Cardiac fibroblast (primary cell): ENCODE measurements at places on chromosomes 16 and 17.
A peak's percentile ranks its signal among the peaks of the same experiment; 100 is the strongest.

DNA sequence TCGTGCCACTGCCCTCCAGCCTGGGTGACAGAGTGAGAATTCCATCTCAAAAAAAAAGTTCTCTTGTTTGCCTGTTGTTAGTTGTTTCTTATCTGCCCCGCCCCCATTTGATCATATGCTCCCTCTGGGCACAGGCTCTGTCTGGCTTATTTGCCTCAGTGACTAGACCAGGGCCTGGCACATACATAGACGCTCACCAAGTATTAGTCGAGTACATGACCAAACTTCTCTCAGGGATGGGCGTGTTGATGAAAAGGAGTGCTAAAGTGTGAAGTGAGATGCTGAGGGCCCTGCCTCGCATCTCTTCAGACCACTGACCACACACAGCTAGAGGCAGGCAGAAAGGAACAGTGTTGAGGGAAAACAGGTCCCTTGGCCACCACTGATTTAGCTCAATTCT is 3.3 kb upstream of the HELZ start:
- no peak for DNase-seq

- DNase-seq = no peak
Measured at GRCh38 chr16:82979406-82980111, 352.8 kb downstream of the CDH13 start.

GRCh38 chr16:1997494-1998359 is 8.0 kb downstream of the SYNGR3 start:
- DNase-seq = peak; percentile 45

DNA sequence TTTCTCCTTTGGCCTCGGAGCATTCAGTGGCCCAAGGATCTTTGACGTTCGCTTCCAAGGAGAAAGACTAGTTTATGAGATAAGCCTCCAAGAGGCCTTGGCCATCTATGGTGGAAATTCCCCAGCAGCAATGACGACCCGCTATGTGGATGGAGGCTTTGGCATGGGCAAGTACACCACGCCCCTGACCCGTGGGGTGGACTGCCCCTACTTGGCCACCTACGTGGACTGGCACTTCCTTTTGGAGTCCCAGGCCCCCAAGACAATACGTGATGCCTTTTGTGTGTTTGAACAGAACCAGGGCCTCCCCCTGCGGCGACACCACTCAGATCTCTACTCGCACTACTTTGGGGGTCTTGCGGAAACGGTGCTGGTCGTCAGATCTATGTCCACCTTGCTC is 1.4 kb downstream of the AOC3 start:
- no peak for DNase-seq

- no peak for DNase-seq
Measured at GRCh38 chr17:13885953-13886889, 183.1 kb upstream of the COX10 start.

GRCh38 chr17:65449495-65449894 is 112.0 kb downstream of the AXIN2 start:
- no peak for DNase-seq

GRCh38 chr17:73888862-73889261 is 244.6 kb upstream of the SDK2 start:
- DNase-seq = no peak

- no peak for DNase-seq
Measured at GRCh38 chr16:47861999-47862398, 293.8 kb downstream of the ABCC12 start.

DNA sequence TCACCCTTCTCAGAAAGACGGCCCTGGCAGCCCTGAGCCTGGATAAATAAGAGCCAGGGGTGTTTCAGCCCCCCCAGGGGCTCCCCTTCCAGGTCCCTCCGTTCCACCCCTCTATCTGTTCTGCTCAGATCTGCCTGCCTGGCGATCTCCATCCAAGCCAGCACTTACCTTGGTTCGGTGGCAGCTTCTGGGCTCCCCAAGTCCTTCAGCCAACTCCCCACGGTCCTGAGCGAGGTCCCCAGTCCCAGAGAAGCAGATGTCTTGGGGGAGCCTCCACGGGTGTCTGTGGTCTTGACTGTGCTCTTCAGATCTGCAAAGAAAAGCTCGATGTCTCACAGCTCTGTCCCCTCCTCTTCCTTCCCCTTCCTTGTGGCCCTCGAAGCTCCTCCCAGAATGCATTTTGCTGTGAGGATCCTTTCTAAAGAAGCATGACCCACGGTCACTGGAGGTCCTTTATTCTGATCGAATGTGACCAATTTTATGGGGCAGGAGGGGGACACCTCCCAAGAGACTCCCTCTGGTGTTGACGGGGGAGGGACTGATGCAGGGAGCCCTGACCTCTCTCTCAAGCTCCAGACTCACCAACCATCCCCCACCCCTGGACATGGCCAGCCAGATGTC is at the start of gene PIK3R6:
PIK3R6 (minus strand) TSS at position 314 of the 621 bp plus-strand sequence. CDS start 17,880 bp downstream, outside the sequence.
- DNase-seq = no peak

DNA sequence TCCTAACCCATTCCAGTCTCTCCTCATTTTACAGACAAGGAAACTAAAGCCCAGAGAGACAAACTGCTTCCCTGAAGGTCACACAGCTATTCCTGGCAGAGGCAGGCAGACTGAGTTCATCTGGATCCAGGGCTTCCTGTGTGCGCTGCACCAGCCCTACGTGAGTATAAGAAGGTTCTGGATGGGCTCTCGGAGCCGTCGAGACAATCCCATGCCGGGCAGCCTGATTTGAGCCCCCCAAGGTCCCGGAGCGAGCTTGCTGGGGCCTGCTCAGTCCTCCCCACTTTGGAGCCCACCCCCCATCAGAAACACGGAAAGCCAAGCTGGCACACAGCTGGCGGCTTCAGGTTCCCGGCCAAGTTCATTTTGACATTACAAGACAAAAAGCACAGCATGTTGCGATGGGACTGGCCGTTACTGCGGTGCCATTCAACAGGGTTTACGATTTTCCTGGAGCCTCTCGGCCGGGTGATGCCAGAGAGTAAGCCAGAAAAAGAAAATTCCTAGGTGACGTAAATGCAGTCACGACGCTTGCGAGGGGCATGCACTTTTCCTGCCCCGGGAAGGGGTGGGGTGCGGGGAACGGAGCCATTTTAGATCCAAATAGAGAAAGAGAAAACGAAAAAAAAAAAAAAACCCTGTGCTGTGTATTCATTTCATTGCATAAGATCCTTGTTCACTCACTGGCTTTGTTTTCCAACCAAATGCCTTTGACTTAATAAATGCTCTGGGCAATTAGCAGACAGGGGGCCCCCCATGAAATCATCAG is 167.1 kb upstream of the FOXF1 start:
- DNase-seq = peak; percentile 86

DNA sequence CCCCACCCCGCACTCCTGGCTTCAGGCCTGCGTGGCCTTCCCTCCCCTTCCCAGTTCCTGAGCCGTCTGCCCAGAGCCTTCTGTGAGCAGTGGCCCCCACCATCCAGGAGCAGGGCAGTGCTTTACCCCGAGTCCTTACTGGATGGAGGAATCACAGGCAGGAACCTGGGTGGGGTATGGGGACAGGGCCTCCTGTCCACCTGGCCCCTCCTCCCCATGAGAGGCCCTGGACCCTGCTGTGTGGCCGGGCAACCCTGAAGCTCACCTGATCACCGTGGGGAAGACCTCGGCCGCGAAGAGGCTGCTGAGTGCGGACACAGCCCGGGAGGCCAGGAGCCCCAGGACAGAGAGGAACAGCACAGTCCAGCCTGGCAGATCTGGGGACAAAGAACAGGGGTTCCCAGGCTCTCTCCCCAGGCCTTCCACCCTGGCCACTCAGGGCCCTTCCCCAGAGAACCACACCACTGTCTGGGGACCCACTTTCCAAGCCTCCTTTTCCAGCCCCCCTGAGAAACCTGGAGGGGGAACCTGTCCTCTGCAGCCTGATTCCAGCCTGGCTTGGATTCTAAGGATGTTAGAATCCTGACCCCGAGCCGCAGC is 3.2 kb downstream of the SLC22A31 start:
- no peak for DNase-seq

- peak; percentile 67 for DNase-seq
Measured at GRCh38 chr17:59783221-59784047, 76.0 kb downstream of the VMP1 start.
